Activated T-cell treated with anti-CD3 and anti-CD28 coated beads for 4 hours (primary cell): ENCODE measurements at places on chromosomes 6 and 20.

- DNase-seq = no peak
These were observed 91.9 kb upstream of the NUP153 start for GRCh38 chr6:17798477-17799154.

GRCh38 chr6:70113171-70113570 lies 189.7 kb downstream of the COL9A1 start:
- no peak for DNase-seq

- no peak for DNase-seq
These were observed 31.4 kb downstream of the STK38 start for GRCh38 chr6:36515844-36516243.

- DNase-seq = no peak
These were observed 102.0 kb downstream of the PHACTR3 start for GRCh38 chr20:59706400-59706693.

GRCh38 chr6:86961455-86962200 lies 24.3 kb downstream of the HTR1E start:
- no peak for DNase-seq

- DNase-seq = no peak
These were observed 494.7 kb upstream of the MARCKS start for GRCh38 chr6:113362301-113363047.
